HT-29 (cell line): ENCODE measurements at places on chromosomes 5 and 9. TPM values are rescaled to one million over a fixed set of nuclear protein-coding genes. Genes with fewer than 3 reads are reported as not detected.

GRCh38 chr5:123282444-123282843, 140.8 kb downstream of the CEP120 start:
- no peak for DNase-seq

DNA sequence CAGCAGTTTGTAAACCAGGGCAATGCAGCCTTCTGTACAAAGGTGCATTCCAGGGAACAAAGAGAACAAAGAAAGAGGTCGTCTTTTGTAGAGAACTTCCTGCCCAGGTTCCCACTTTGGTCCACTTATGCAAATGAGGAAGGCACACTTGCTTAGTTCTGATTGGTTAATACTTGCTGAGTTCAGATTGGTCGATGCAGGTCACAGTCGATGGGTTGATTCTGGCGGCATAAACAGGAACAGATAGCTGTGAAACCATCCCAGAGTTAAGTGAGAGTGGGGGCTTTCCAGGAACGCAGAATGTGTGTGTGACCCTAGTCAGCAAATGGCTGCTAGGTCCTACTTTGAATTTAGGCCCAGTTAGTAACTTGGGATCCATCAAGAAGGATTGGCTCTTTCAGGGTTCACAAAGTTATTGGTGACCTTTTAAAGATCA, 1.8 kb upstream of the ADAMTS13 start:
- no peak for DNase-seq

- DNase-seq = no peak
Observed at GRCh38 chr9:107334103-107334776, 51.2 kb downstream of the RAD23B start.

DNA sequence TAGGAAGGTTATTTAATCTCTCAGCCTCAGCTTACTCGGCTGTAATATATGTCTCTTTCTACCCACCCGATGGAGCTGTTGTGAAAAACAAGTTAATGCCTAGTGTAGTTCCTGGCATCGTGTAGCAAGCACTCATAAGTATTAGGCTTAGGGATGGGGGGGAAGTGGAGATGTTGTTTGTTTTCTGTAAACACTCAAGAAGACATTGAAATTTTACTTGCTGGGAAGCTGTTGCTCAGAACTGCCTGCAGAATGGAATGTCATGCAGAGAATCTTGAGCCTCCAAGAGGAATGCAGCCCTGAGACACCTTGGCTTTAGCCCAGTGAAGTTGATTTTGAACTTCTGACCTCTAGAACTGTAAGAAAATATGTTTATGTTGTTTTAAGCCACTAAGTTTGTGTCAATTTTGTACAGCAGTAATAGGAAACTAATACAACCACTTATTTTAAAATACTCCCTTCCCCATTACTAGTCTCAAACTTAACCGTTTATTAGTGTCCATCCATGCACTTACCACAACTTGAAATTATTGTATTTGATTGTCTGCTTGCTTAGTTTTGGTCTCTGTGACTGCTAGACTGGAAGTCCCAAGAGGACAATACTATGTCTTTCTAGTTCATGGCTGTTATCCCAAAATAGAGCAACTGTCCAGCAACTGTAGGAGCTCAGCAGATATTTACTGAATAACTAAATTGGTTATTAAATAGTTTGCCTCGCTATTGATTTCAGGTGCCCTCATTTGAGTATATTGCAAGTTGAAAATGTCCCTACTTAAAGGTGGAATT, 53.8 kb downstream of the MFAP3 start:
- DNase-seq = no peak

DNA sequence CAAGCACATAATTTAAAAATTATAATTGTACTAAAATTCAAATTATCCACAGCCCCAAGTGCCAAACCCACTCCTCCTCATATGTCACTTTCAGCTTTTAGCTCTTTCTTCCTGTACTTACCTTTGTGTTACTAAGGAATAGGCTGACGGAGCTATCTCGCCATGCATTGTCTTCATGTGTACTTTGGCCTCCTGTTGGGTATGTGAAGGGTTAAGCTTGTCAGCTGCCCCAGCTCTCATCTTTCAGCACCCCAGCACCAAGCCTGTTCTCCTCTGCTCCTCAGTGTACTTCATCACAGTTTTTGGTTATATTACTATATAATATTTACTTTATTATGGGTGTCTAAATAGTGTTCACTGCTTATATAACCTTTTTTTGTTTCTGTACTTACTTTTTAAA, 46.2 kb downstream of the OSTF1 start:
- DNase-seq = no peak

GRCh38 chr5:132116072-132116471, 42.5 kb downstream of the CSF2 start:
- DNase-seq = no peak

GRCh38 chr9:114002986-114003350, 75.1 kb downstream of the AMBP start:
- DNase-seq = no peak

- DNase-seq = no peak
Observed at GRCh38 chr5:38825494-38825893, 20.3 kb upstream of the OSMR start.

DNA sequence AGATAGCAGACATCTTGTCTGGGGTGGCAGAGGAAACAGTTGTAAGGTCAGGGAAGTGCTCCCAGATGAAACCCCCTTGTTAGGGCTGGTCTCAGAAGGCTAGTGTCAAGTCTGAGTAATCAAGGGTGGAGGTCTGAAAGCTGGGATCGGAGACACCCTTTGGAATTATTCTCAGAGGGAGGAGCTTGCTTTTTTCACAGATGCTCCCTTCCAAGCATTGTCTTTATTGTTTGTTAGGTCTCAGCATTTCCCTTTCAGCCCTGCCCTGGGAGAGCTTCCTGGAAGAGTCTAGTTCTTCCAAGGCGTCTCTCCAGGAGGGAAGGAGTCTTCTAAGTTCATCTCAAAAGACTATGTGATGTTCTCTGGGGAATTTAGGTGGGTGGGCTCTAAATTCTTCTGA, 3.2 kb downstream of the TEK start:
- no peak for DNase-seq

DNA sequence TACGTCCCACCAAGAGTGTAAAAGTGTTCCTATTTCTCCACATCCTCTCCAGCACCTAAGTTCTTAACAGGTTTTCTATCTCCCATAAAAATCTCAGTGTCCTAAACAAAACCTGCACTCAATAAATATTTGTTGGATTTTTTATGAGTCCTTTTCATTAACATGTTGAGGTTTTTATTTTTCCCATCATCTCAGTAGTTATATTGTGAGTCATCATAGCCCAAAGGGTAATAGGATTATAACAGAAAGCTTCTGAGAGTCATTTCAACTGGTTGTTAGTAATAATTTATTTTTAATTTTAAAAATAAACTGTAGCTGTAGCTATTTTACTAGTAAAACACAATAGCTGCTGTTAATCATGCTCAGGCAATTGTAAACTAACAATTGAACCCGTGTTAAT, 331.6 kb upstream of the SLC30A5 start:
- DNase-seq = no peak

GRCh38 chr9:132426639-132427414, 16.8 kb downstream of the CFAP77 start:
- DNase-seq = no peak

- DNase-seq = no peak
Observed at GRCh38 chr9:126379661-126380360, 53.2 kb downstream of the MVB12B start.

GRCh38 chr5:112637343-112637742, 100.3 kb upstream of the APC start:
- DNase-seq = no peak

- DNase-seq = no peak
Observed at GRCh38 chr5:151295138-151295537, 8.4 kb downstream of the SLC36A3 start.

- DNase-seq = no peak
Observed at GRCh38 chr9:37650299-37650872, 368 bp upstream of the FRMPD1 start.

- DNase-seq = no peak
Observed at GRCh38 chr9:90204128-90204831, 438.3 kb downstream of the DIRAS2 start.

DNA sequence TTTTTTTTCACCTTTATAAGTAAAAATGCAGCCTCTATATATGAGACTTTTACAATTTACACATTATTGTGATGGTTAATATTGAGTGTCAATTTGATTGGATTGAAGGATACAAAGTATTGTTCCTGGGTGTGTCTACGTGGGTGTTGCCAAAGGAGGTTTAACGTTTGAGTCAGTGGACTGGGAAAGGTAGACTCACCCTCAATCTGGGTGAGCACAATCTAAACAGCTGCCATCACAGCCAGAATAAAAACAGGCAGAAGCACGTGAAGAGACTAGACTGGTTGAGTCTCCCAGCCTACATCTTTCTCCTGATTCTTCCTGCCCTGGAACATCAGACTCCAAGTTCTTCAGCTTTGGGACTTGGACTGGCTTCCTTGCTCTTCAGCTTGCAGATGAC, 132.8 kb upstream of the DPYSL3 start:
- DNase-seq = no peak

DNA sequence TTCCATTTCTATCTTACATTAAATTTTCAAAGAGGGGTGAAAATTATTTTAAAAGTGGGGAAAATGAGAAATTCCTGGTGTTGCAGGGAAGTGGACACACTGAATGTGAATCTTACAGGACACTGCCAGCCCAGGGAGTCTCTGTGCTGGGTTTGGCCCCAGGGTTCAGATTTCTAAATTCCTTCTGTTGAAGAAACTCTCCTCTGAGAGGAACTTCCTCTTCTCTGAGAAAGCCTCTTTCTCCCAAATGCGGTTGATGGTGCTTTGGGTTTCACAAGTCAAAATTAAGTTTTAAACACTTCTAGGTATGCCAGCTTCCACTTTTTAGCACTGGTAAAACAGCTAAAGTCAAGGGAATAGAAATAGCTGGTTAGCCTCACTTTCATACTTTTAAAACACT, 317.9 kb upstream of the ITGA1 start:
- DNase-seq = no peak

GRCh38 chr9:13266167-13266566, 13.3 kb downstream of the MPDZ start:
- no peak for DNase-seq

- DNase-seq = no peak
Observed at GRCh38 chr5:109762821-109763220, 73.1 kb downstream of the MAN2A1 start.

- no peak for DNase-seq
Observed at GRCh38 chr5:157502143-157502647, 42.2 kb downstream of the NIPAL4 start.

The DEPDC1B gene
- total RNA-seq = 18.4 and 20.5 TPM in 2 replicates

The UGT3A2 gene
- not detected in 2 replicates for total RNA-seq

The MARCOL gene
- total RNA-seq = not detected in 2 replicates

The C7 gene
- total RNA-seq = 0.05 TPM in 1 of 2 replicates, not detected in the other

The LRRC70 gene
- 0.33 and 0.50 TPM in 2 replicates for total RNA-seq

The RANBP3L gene
- total RNA-seq = not detected in 2 replicates

The MEIKIN gene
- total RNA-seq = not detected in 2 replicates
